Non-pigmented ciliary epithelial cell (primary cell): ENCODE measurements at places on chromosomes 5 and 9.
A peak's percentile ranks its signal among the peaks of the same experiment; 100 is the strongest.

DNA sequence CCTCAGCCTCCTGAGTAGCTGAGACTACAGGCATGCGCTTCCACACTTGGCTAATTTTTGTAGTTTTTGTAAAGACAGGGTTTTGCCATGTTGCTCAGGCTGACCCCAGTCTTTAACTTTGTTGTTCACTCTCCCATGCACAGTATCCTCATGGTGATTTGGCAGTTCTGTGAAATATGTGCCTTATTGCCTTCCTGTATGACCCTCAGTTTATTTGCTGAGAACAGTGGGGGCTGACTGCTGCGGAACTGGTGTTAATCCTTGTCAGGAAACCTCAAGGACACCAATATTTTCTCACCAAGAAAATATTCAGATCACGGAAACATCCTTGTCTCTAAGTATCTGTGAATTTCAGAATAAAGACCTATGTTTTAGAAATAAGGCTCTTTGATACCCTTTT lies 287.8 kb downstream of the ARRDC3 start:
- no peak for DNase-seq

DNA sequence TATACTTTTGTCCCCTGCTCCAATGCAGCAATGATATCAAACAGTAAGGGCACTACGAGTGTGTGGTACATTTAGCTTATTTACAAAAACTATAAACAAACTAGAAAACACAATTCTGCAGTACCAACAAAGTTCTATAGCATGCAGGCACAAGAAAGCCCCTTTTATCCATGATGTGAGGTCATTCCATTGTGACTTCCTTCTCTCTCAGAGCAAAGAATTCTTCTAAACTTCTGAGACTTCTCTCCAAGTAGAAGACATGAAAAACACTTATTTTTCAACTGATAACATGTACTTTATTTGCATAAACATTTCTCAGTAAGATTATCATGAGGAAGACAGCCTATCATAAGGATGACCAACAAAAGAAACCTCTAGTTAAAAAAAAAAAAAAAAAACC lies 569.8 kb downstream of the TLE1 start:
- no peak for DNase-seq

DNA sequence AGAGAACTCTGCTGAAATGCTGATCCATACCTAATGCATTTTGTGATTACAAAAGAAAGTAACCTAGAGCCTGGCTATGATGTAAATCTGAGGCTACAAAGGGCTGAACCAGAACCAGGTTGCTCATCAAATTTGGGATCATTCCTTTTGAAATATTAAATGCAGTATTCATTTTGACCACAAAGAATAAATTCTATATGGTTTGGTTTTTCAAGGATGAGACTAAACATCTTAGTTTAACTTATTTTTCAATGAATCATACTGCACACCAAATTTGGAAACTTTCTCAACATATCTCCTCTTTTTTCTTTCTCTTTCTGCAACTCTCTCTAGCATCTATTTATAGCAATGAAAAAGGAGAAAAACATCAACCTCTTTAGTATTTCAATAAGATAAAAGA lies 46.5 kb downstream of the CEMIP2 start:
- no peak for DNase-seq

- DNase-seq: no peak
These were observed 20.4 kb downstream of the CNOT8 start for GRCh38 chr5:154878642-154879335.

GRCh38 chr9:129242971-129243561 lies 65.0 kb upstream of the IER5L start:
- no peak for DNase-seq

DNA sequence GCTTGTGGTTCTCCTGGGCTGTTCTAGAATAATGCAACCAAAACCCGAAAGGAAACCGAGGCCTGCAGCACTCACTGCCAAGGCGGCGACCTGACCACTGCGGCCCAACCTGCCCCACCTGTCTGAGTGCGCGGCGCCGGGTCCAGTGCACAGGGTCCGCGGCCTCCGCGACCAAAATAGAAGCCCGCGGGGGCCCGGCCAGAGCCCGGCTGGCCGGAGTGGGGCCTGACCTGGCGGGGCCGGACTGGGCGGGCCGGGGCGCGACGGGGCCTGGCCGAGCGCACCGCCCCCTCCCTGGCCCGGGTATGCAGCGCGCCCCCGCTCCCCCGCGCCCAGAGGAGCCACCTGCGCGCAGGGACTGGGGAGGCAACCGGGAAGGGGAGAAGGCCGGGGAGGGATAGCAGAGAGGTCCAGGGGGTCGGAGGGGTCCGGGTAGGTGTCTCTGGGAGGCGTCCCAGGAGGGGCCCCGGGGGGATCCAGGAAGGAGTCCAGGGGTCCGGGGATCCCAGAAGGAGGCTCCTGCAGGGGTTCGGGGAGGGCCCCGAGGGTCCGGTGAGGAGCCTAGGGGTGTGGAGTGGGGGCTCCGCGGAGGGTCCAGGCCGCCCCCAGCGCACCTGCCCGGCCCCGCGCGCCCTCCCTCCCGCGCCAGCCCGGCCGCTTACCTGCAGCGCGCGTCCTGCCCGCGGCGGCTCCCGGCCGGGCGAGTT lies 503 bp downstream of the SEMA4D start:
- no peak for DNase-seq

- no peak for DNase-seq
These were observed 487.5 kb upstream of the SGCD start for GRCh38 chr5:155839251-155840037.

DNA sequence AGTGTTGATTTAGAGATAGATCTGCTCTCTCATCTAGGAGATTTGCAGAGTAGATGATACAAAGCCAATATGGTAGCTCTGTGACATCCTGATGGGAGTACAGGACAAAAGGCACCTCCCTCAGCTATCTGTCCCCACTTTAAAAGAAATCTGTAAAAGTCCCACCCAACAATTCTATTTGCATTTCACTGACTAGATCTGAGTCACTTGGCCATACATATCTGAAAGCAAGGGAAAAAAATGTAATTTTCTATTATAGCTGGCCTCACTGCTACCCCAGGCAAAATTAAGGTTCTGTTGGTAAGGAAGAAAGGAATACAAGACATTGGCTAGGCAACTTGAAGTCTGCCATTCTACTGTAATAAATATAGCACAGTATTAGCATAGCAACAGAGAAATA lies 96.2 kb upstream of the RNF180 start:
- no peak for DNase-seq

GRCh38 chr9:137690930-137691645 lies 72.3 kb downstream of the EHMT1 start:
- no peak for DNase-seq

GRCh38 chr9:27395484-27395921 lies 98.6 kb upstream of the EQTN start:
- DNase-seq: no peak

GRCh38 chr9:136544548-136544963 lies 1.3 kb downstream of the NOTCH1 start:
- no peak for DNase-seq

GRCh38 chr9:94112716-94113465 lies 28.6 kb downstream of the PTPDC1 start:
- DNase-seq: no peak

- no peak for DNase-seq
These were observed 43.6 kb upstream of the ABCA1 start for GRCh38 chr9:104971511-104971910.

DNA sequence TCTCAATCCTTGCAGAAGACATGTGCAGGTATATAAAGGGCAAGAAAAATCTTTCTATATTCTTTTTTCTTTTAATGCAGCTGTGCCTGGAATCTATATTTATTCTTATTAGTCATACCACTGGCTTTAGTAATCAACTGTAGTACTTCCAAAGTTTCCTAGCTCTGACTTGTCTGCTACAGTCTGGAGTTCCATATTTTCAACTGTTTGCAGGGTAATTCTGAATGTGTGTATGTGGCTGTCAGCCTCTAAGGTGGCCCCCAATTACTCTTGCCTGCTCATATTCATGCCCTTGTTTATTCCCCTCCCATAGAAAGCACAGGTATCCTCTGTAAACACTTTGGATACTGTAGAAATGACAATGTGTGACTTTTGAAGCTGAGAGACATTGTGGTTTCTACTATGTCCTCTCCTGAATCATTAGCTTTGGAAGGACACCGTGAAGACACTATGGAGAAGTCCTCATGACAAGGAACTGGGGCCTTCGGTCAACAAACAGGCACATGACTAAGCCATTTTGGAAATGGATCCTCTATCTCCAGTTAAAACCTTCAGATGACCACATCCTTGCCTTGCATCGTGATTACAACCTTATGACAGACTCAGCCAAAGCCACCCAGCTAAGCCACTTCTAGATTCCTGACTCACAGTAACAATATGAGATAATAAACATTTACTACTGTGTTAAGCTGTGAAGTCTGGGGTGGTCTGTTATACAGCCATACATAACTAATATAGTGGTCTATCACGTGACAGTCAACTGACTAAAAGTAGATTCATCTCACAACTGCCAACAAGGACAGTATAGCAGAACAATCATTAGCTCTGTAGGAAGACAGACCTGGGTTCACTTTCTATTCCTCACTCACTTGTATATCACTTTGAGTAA lies 49.5 kb upstream of the SUSD1 start:
- no peak for DNase-seq

DNA sequence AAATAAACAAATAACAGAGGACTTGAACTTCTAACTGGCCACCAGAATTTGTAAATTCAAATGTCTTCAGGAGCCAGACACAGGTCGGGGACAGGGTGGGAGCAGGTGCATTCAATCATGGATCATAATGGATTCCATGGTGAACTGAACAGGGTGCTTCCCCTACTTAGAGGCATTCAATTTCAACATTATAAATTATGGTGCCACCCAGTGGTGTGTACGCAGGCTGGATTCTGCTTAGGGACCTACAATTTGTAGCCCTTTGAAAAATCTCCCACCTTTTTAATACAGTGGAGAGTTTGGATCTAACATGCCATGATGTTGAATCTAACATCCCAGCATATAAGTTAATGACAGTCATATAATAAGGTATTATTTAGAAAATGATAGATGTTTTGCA lies 22.3 kb downstream of the KLF9 start:
- no peak for DNase-seq

GRCh38 chr5:159422361-159422760 lies 92.1 kb upstream of the IL12B start:
- DNase-seq: peak; percentile 23

GRCh38 chr5:84863020-84863419 lies 478.3 kb upstream of the EDIL3 start:
- DNase-seq: no peak

DNA sequence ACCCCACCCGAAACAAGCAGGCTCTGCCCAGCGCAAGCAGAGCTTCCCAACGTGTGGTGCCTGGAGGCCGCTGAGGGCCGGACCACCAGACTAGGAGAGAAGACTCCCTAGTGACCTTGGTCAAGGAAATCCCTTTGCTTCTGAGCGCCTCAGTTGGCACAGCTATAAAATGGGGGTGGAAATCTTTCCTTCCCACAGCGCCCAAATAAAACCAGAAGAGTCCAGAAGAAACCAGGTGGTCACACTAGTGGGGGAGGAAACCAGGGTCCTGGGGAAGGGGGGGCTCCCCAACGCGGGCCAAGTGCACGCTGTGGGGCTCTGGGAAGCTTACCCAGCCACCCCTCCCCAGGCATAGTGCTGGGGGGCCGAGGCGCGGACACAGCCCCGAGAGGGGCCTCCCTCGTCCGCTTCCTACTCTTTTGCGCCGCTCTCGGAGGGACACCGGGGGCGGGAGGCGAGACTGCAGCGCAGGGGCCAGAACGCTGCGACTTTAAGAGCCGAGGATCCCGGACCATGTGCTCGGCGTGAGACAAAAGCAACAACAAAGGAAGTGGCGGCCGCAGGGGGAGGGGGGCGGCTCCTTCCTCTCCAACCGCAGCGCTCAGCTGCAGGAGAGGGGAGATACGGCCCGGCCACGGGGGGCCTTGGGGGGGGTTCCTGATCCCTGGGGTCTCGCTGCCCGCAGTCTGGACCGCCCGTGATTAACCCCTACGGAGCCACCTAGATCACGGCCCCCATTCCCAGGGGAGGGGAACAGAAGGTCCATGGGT lies 885 bp downstream of the RNF44 start:
- DNase-seq: peak; percentile 24

- DNase-seq: no peak
These were observed 36.8 kb upstream of the ZNF354A start for GRCh38 chr5:178766936-178767912.
